H9 (cell line): ENCODE measurements at places on chromosomes 7 and 10. TPM values are rescaled to one million over a fixed set of nuclear protein-coding genes. Genes with fewer than 3 reads are reported as not detected.

The PDE6C gene
- total RNA-seq: not detected in 2 replicates

- DNase-seq: no peak
These were observed 519 bp downstream of the PITRM1 start for GRCh38 chr10:3172081-3172445.

- no peak for DNase-seq
These were observed 821.6 kb downstream of the GRID1 start for GRCh38 chr10:85544956-85545355.

- DNase-seq: no peak
These were observed 89.5 kb downstream of the OTUD1 start for GRCh38 chr10:23528419-23528818.

- no peak for DNase-seq
These were observed 4.7 kb upstream of the FRMPD2 start for GRCh38 chr10:48279081-48279751.

DNA sequence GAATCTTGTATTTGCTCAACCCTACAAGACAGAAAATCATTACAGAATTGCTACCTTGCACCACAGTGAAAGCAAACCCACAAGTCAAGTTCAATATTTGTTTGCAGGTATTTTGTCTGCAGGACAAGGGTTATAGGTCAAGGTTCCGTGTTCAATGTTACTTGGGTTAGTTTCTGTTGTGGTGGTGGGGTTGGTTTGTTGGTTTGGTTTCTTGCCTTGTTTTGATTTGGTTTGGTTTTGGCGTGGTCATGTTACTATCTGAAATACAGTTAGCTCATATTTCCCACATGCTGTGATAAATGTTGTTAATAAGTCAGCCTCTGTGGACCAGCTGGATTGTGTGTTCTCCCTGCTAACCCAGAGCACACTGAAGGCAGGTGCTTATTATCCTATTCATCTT is 75.6 kb upstream of the INSIG1 start:
- no peak for DNase-seq

The SLC16A9 gene
- 4.1 and 4.3 TPM in 2 replicates for total RNA-seq

The SMNDC1 gene
- total RNA-seq: 55.7 and 57.7 TPM in 2 replicates

- no peak for DNase-seq
These were observed 83.6 kb upstream of the TMEM106B start for GRCh38 chr7:12127455-12127854.

- DNase-seq: no peak
These were observed 335.7 kb downstream of the PHTF2 start for GRCh38 chr7:78134256-78134655.

- DNase-seq: no peak
These were observed 90.1 kb upstream of the ADCY1 start for GRCh38 chr7:45484094-45484493.

DNA sequence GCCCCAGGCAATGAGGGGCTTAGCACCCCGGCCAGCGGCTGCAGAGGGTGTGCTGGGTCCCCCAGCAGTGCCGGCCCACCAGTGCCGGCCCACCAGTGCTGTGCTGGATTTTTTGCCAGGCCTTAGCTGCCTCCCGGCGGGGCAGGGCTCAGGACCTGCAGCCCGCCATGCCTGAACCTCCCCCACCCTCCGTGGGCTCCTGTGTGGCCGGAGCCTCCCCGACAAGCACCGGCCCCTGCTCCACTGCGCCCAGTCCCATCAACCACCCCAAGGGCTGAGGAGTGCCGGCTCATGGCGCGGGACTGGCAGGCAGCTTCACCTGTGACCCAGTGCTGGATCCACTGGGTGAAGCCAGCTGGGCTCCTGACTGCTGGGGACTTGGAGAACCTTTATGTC is 3.5 kb upstream of the ACSL5 start:
- DNase-seq: peak; percentile 17

The SLC26A3 gene
- not detected in 2 replicates for total RNA-seq

The GFRA1 gene
- 0.24 and 0.59 TPM in 2 replicates for total RNA-seq

DNA sequence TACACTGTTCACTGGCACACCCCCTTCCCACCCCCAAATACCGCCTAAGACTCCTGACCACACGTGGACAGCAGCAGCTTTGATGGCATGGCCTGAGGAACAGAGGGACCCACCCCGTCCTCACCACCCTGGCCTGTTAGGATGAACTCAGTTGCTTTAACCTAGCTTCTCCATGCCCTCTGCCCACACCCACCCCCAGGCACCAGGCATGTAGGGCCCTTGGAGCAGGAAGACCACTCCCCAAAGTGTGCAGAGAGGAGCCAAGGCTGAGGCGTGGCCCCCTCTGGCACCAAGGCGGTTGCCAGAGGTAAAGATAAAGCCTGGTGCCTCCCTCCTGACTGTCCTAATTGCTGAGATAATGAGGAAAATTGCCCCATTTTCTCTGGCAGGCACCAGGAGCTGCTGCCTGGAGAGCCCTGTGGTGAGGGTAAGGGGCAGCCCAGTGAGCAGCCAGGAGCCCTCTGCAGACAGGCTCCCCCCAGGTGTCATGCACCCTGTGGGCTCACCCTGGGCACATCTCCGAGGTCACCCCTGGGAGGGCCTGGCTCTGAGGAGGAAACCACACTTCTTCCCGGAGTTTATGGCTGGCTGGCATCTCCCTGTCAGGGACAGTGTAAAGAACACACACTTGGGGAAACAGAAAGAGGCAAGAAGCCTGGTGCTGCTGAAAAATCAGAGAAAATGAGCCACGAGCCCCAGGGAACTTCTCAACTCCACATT is 47.7 kb downstream of the LRRC20 start:
- DNase-seq: no peak

The PKD2L1 gene
- total RNA-seq: 0.20 TPM in 1 of 2 replicates, not detected in the other

- no peak for DNase-seq
These were observed 19.9 kb downstream of the SLC26A4 start for GRCh38 chr7:107680478-107680877.

- no peak for DNase-seq
These were observed 5.6 kb upstream of the ASB4 start for GRCh38 chr7:95479992-95480624.

DNA sequence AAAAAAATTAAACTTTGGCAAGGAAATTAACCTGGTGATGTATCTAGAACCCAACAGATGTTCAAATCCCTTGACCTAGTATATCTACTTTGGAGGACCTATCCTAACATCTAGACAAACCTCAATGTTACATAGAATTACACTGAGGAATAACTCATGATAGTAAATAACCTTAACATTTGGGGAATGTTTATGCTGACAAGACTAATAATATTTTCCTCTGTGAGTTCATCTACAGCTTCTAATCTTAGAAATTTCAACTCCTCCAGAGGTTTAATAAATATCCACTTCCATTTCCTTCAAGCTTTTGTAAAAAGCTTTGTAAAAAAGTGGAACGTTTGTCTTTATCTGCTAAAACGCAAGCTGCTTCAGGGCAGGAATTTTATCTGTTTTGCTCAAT is 12.7 kb downstream of the HIPK2 start:
- DNase-seq: no peak

GRCh38 chr7:114533131-114533530 is 118.5 kb downstream of the FOXP2 start:
- DNase-seq: no peak

- DNase-seq: no peak
These were observed 132.8 kb downstream of the GLI3 start for GRCh38 chr7:42104231-42104630.

- no peak for DNase-seq
These were observed 23.0 kb upstream of the LEP start for GRCh38 chr7:128217967-128218652.

The AGK gene
- 30.6 and 35.1 TPM in 2 replicates for total RNA-seq

DNA sequence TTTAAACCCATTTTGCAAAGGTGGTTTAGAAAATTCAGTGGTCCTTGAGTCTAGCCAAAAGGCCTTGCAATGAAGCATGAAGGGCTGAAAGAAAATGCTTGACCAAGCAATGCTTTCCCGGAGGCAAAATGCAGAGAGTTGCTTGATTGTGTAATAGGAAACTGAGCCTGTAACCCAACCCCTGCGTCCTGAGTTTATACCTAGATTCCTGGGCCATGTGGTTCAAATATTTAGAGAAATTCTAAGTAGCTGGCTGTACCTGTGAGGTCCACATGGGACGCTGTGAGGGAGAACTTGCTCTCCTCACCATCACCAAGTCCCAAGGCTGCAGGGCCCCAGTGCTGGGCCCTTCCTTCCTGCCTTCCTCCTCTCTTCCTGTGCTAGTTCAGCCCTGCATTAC is 45.7 kb downstream of the CXCL12 start:
- DNase-seq: no peak

The ANXA8L1 gene
- total RNA-seq: not detected in 2 replicates

DNA sequence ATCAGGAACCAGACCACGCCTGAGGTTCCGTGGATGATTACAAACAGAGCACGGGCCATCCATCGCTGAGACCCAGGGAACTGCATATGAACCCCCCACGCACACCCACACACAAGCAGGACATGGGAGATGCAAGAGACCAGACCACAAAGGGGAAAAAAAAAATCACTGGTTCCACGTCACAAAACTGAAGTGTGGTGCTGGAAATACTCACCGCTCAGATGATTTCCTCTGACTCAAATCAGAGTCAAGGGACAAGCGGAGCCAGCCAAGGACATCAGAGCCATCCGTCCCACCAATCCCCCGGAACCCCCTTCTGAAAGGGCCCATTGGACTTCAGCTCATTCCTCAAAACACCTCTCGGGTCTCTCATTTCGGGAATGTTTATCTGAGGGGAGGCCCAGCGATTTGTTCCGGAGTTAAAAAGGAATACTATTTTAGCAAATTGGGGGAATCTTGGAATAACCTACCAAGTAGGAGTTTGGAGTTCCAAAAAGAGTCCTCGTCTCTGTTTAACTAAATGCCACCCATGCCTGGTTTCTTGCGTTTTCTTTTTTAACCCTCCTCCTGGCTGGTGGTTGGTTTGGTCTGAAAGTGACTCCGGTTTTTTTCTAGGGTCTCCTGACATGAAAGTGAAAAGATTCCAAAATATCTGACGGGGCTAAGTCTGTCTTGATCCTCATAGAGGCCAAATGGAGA is 15.0 kb downstream of the SNX8 start:
- no peak for DNase-seq

DNA sequence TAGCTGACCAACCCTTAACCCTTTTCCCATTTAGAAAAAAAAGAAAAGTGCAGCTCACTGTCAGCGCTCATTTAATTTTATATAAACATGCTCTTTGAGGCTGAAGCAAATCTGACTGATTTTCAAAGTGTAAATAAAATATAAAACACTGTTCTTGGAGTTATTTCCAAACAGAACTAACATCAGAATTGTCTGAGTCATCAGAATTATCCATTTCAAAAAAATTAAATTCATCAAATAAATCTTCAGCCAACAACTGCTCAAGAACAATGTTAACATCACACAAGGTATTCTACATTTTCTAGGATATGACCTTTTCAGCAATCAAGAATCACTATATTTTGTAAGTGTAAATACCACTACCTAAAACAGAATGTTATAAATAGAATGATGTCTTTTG is 93.6 kb downstream of the MAGI2 start:
- no peak for DNase-seq

DNA sequence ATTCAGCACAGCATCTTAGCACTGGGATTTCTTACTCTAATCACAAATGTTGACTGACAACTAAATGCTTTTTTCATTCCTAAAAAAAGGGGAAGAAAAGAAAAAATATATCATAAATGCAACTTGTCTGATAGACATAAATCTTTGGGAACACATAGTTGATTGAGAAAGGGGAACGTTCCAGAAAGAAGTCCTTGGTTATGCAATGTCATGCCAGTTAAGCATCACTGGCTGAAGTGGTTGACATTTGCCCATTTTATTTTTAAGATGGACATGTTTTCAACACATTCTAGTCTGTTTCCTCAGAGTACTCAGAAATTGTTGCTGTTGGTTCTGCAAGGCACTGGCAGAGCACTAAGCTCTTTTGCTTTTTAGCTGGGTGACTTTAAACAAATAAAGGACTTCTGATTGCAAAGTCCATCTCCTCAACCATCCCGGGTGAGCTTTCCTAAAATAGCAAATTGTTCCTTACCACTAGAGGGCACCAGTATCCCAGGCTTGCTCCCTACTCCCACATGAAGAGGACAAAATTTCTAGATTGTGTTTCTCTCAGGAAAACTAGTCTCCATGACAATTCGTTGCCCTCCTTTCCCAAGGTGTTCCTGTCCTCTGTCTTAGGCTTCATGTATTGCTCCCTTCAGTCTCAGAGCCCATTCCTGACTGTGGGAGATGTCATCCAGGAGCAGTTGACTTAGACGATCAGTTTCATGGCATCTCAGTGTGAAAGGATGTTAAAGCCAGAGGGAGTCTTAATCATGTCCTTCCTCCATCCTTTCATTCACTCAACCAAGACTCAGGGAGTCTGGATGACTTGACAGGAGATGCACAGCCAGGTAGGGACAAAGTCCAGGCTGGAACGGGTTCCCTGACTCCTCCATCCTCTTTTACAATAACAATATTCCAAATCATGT is 23.9 kb downstream of the OPALIN start:
- DNase-seq: peak; percentile 49

The PILRA gene
- 3.2 and 3.3 TPM in 2 replicates for total RNA-seq

- DNase-seq: no peak
These were observed 50.8 kb upstream of the PRSS1 start for GRCh38 chr7:142698429-142698828.

DNA sequence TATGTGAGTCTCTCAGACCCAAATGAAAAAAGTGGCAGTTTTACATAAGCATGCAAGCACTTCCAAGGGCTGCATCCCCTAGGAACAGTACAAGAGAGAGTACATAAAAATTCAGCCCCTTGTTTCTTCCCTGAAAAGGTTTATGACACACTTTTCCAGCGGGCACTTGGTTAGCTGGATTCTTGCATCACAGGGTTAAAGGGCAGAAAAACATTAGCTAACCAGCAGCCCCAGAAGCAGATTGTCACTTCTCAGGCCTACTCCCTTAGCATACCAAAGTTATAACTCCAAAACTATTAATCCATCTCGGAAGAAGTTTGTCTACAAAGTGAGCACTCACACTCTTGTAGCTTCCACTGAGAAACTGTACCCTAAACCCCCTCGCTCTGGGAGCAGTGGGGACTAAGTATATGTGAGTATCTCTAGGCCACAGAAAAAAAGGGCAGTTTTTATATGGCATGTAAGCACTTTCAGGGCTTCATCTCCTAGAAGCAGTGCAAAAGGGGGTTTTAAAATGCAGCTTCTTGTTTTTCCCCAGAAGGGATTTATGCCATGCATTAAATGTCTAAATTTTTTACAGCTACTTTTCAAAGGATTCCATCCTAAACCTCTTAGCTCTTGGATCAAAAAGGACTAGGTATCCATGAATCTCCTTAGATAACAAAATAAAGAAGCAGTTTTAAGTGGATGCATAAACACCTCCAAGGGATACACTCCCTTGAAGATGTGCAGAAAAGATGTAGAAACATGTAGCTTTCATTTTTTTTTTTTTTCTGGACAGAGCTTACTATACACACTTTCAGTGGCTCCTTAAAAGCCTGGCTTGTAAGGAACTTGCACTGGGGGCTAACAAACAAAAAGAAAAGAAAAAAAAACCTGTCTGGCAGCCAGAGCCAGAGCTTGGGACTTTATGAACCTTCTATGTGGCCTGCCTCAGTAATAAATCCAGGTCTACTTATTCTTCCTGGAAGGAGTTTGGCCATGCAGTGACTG is 956.7 kb downstream of the CCSER2 start:
- no peak for DNase-seq
